ENCODE measurements at places on chromosomes 11 and 22.

DNA sequence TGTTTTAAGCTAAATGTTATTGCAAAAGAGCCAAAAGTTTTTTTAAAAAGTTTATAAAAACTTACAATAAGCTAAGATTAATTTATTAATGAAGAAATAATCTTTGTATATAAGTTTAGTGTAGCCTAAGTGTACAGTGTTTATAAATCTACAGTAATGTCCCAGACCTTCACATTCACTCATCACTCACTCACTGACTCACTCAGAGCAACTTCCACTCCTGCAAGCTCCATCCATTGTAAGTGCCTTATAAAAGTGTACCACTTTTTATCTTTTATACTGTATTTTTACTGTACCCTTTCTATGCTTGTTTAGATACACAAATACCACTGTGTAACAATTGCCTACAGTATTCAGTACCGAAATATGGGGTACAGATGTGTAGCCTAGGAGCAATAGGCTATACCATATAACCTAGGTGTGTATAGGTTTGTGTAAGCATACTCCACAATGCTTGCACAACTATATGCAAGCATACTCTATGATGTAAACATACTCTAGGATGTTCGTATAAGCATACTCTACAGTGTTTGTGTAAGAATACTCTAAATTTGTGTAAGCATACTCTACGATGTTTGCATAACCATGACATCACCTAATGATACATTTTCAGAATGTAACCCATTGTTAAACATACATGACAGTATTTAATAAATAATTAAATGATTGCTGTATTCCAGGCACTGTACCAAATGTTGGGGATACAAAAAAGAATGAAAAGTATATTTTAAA is 953.0 kb downstream of the KCNA4 start:
- peak; percentile 2 for DNase-seq

- no peak for DNase-seq
These were observed 238.0 kb upstream of the PLET1 start for GRCh38 chr11:112498701-112499100.

GRCh38 chr22:26849575-26849974 is 192.2 kb downstream of the MIAT start:
- DNase-seq: no peak

DNA sequence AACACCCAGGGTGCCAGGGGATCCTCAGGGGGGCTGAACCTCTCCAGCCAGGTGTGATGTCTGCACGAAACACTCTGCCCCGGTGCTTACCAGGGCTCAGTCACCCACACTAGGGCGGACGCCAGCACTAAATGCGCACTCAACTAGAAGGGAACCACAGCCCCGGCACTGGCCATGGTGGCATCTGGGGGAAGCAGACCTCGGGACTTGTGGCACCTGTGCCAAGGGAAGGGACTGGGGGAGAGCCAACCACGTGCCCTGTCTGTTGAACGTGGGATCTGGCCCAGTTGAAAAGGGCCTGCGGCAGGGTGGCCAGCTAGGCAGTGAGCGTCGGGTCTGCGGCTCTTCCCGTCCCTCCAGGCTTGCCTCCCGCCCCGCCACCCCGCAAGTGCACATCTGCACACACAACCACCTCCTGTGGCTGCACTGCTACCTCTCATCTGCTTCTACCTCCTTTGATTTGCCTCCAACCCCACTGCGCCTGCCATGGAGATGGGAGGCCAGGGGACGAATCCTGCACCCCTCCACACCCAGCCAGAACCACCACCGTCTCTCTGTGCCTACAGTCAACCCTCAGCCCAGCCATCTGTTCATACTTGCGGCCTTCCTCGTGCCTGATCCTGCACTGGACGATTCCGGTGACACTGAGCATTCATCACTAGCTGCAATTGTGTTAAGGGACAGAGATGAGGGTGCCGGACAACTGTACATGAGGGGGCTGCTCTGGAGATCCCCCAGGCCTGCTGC is 15.0 kb upstream of the MOB2 start:
- DNase-seq: no peak

- peak; percentile 68 for DNase-seq
These were observed 669 bp downstream of the CDC42EP2 start for GRCh38 chr11:65315204-65315865.

DNA sequence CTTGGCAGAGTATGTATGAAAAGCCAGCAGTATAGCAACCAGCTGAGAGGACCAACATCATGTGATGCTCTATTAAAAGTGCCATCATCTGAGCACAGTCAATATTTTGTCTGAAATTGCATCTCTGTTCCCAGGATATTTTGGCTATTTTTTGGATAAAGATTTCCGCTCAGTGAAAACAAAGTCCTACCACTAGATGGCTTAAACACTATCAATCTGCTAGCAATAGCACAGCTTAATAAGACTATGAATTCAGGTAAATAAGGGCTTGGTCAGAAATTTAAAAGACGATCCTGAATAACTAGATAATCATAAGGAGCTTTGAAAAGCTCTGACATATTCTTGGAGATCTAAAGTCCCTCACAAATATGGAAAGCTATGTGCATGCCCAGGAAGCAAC is 74.4 kb downstream of the MS4A13 start:
- no peak for DNase-seq

GRCh38 chr22:17773606-17774205 is 563 bp downstream of the BID start:
- DNase-seq: peak; percentile 25

DNA sequence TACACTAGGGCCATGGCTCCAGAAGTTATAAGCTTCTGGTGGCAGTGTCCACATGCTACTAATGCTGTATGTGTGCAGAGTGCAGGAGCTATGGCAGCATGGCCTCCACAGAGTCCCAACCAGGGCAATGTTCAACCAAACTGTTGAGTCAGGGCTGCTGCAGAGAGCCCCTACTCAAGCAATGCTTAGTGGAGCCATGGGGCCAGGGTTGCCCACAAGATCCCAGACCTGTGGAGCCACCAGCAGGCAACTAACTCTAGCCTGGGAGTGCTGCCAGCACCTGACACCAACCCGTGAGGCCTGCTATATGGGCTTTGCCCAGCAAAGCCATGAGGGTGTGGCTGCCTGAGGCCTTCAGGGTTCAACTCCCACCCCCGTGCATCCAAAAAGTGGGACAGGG is 655.2 kb downstream of the TBC1D22A start:
- no peak for DNase-seq
